ENCODE measurements at places on chromosomes 6 and 20.

GRCh38 chr20:48564982-48565539 lies 262.7 kb downstream of the PREX1 start:
- no peak for DNase-seq

- DNase-seq = no peak
These were observed 192.3 kb downstream of the DLL1 start for GRCh38 chr6:170098428-170099170.

- no peak for DNase-seq
These were observed 6.3 kb downstream of the TNFAIP3 start for GRCh38 chr6:137873273-137873762.

DNA sequence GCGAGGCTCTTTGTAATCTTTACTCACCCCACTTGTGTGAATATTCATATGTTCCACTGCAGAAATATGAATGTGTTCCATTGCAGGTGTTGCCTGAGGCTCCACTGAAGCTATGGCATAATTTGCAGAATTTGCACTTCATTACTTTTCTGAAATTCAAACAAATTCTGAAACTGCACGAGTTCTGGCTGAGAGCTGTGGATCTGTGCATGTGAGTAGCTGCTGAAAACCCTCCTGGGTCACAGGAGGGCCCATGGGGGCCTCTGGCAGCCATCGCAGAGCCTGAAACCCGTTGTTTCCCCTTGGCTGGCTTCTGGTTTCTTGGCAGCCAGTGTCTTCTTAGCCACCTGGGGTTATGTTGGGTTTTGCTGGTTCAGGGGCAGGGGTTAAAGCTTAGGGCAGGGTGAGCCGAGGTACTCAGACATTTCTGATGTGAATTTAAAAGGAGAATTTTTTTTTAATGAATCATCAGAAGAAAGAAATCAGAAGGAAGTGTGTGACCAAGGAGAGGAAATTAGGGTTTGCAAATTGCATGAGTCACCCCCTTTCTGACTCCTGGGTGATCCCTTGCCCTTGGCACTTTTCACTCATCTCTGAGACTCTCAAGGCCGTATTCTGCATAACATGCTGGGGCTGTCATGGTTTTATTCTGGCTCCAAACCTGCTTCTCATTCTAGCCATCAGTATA lies 40.6 kb downstream of the TOX2 start:
- peak; percentile 22 for DNase-seq

DNA sequence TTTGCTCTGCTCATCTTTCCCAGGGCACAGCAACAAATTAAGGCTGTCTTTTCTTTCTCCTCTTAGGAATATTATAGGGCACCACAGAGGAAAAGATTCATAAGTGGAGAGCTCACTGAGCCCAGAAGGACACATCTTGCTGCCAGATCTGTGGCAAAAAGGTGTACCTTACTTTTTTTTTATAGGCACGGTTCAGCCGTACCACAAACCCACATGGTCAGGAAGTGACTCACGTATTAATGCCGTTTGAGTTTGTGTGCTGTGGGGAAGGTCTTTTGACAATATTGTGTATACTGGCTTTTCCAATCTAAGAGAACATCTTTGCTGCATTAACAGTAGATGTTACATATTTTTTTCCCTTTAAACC lies 28.4 kb downstream of the PAQR8 start:
- DNase-seq = peak; percentile 40

DNA sequence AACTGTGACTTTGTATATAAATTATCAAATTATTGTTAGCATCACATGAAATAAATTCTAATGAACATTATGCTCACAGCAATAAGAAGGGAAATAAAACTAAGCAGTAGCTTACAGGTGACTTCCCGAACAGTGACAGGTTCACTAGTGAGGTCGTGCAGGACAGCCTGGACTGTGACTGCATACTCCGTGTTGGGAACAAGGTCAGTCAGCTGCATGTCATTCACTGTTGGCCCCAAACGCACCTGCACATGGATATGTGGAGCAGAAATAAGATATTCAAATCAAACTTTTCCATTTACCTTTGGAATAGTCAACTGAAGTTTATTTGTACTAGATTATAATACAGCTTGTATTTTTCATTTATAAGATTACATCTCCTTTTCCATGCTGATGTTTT lies 60.6 kb downstream of the COL12A1 start:
- no peak for DNase-seq

GRCh38 chr6:43428112-43428570 lies 800 bp downstream of the ABCC10 start:
- no peak for DNase-seq

- no peak for DNase-seq
These were observed 24.4 kb downstream of the ARG1 start for GRCh38 chr6:131597446-131597845.

- no peak for DNase-seq
These were observed 10.5 kb upstream of the PLN start for GRCh38 chr6:118537574-118537973.

DNA sequence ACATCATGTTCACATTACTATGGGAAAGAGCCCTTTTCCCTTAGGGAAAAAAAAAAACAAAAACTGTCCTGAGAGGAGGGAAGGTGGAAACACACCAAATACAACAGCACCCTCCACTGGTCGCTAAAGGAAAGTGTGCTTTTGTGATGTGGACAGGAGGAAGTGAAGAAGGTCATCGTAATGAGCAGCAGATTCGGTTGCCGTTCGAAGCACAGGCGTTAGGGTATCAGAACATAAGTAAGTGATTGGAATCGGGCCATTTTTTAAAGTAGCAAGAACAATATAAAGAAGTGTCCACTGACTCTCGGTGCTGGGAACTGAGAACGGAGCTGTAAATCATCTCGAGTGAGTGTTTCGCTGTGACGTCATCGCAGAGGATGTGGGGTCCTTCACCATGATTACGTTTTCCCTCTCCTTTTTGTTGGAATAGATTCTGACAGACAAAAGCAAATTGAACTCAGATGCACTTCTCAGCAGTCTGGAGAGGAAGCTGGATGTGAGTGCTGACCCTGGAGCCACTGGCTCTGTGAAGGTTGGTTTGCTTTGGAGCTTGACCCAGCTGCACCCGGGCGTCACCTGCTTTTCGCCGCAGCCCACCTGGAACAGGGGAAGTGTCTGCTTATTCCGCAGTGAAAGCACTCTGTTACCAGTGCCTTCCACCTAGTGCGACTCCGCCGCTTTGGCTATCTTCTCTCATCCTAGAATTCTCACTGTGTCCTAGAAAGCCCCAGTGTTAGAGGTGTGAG lies 203.6 kb upstream of the GMDS start:
- DNase-seq = no peak

GRCh38 chr6:155584006-155584405 lies 128.4 kb upstream of the NOX3 start:
- DNase-seq = no peak

GRCh38 chr6:137725949-137726348 lies 141.1 kb upstream of the TNFAIP3 start:
- no peak for DNase-seq

- no peak for DNase-seq
These were observed 29.6 kb downstream of the TAB2 start for GRCh38 chr6:149347067-149347466.

DNA sequence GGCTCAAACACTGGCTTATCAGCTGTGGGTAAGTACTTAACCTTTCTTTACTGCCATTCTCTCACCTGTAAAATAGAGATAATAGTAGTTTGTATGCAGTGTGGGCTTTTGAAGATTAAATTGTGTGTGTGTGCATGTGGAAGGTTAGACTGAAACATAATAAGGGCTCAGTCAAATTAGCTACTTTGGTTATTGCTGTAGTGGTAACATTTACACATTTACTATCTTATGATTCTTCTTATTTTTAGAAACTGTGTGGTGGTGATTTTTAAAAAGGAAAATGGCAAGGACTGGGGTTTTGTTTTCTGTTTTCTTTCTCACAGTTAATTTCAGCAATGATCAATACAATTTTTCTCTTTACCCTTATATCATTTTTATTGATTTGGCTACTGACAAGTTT lies 206.9 kb downstream of the NKAIN2 start:
- no peak for DNase-seq

- DNase-seq = no peak
These were observed 133.5 kb downstream of the GPX5 start for GRCh38 chr6:28659250-28659566.

DNA sequence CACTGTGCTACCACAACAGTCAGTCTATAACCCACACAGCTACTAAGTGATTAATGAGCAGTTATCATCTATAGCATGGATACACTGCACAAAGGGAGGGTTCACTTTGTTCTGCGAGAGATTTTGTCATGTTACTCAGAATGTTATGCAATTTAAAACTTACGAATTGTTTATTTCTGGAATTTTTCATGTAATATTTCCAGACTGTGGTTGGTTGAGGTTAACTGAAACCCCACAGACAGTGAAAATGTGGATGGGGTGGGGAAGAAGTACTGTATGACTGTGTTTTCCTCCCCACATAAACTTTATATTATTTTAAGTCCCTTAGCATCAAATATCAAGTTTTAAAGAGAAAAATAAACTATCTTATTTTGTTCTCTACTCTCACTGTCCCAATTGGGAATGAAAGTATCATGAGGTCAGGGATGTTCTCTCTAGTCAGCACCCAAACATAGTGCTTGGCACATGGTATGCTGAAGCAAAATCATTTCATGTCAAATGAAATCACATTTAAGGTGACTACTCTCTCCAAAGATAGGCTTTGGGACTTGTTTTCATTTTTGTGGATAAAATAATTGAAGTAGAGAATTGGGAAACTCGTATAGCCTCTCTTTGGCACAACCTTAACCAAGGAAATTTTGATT lies 25.4 kb downstream of the DOP1A start:
- no peak for DNase-seq

GRCh38 chr6:159461266-159461665 lies 231.8 kb downstream of the SOD2 start:
- DNase-seq = no peak

GRCh38 chr20:13442986-13443385 lies 195.7 kb downstream of the TASP1 start:
- DNase-seq = no peak

DNA sequence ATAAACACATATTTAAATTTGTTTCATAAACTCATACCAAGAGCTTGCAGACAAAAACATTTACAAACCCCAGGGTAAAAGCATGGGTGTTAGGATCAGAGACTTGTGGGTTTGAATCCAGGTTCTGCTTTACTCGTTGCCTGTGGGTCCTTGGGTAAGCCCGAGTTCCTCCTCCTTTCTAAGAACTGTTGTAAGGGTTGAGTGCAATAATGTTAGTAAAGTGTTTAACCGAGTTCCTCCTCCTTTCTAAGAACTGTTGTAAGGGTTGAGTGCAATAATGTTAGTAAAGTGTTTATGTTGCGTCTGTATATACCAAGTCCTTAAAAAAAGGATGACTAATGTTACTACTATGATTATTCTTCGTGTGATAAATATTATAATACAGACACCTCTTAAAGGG lies 18.7 kb downstream of the CCDC170 start:
- no peak for DNase-seq

GRCh38 chr6:145031962-145032361 lies 703.4 kb downstream of the EPM2A start:
- no peak for DNase-seq

- DNase-seq = no peak
These were observed 20.0 kb upstream of the UBE2J1 start for GRCh38 chr6:89372506-89372901.

DNA sequence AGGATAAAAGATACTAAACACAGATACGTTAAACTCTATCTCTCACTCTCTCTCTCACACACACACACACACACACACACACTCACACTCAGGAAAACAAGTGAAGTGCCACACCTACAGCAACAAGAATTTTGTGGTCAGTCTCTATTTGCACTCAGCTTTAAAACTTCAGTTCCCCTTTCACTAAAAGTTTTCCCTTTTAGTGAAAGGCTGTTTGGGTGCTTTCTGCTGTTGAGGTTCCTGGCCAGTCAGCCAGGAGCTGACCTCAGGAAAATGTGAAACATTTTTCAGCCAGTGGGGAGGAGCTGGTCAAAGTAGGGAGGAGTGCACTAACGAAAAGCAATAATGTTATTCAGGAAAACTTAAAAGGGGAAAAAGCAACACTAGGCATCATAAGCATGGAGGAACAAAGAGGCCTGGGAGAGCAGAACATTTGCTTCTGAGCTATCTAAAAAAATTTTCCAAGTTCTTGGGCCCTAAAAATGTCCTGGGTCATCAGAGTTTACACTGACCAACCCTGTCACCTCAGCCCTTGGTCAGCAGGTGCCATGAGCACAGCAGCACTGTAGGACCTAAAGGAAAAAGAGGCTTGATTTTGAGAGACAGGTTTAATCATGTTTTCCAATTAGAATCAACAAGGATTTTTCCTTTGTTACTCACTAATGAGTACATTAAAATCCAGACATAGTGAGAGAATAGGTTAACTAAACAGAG lies 30.7 kb upstream of the NT5E start:
- no peak for DNase-seq

DNA sequence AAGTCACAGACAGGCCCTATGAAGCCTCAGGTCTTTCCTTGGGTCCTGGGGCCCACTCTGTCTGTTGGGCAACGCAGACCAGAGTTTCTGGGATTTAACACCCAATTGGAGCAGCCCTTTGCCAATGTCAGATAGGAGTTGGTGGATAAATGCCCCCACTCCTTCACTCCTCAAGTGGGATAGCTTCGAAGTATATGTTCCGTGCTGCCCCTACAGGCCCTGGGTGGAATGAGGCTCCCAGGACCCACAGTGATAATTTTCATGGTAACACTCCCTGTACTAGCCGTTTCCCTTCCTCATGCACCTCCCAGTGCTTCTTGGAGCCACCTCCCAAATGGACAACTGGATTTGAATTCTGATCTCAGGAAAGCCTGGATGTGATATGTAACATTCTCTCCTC lies 145.4 kb downstream of the FOXA2 start:
- no peak for DNase-seq

DNA sequence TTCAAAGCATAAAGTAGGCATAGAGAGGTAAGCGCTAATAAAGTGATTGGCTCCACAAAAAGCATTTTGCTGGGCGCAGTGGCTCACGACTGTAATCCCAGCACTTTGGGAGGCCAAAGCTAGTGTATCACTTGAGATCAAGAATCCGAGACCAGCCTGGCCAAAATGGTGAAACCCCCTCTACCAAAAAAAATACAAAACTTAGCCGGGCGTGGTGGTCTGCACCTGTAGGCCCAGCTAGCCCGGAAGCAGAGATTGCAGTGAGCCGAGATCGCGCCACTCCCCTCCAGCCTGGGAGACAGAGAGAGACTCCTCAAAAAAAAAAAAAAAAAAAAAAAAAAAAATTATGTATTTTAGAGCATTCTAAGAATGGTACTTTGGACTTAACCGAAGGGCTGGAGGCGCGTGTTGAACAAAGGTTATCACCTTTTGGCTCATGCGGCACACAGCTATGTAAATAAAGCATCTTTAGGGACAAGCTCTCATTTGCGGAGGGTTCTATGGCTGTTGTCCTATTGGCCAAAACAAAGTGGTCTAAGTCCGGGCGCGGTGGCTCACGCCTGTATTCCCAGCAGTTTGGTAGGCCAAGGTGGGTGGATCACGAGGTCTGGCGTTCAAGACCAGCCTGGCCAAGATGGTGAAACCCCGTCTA lies 17.4 kb downstream of the HFE start:
- no peak for DNase-seq

GRCh38 chr20:51687108-51687507 lies 81.1 kb downstream of the ATP9A start:
- DNase-seq = no peak

- DNase-seq = no peak
These were observed 64.4 kb upstream of the IYD start for GRCh38 chr6:150304429-150304828.

- DNase-seq = no peak
These were observed 616.2 kb downstream of the EPM2A start for GRCh38 chr6:145119081-145119480.
